NCI-H1930 (cell line): ENCODE measurements at places on chromosomes 3 and 15.

DNA sequence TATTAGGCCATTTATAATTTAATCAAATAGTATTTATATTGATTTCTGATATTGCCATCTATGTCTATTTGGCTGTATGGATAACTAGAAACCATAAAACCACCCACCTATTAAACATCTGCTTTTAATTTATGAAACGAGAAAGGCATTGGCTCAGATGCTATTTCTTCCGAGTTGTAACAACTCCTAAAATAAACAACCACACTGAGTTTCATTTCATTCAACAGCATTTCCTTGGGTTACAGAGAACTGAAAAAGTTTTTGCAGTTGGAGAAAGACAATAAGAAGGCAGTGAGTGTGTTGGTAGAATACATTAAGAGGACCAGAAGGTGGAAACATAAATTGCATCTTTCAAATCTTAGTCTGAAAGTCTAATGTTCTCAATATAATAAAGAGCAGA, 79.1 kb downstream of the AQR start:
- no peak for DNase-seq

DNA sequence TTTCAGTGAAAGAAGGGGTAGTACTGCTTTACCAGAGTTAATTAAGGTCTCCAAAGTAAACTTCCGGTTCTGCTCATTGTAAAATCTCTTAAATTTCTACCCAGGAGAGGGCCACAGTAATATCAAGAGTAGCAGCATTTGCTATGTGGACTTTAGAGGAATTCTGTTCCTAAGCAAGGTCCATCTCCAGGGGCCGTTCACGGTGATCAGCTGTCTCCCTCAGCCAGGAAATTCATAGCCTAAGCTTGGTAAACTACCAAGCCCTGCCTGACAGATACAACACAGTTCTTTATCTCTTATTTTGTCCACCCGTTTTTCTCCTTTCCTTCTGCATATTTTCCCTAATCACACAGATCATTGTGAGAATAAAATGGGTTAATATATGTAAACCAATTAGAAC, 2.3 kb downstream of the DUT start:
- no peak for DNase-seq

GRCh38 chr3:134471521-134472193, 14.1 kb downstream of the ANAPC13 start:
- DNase-seq: no peak

DNA sequence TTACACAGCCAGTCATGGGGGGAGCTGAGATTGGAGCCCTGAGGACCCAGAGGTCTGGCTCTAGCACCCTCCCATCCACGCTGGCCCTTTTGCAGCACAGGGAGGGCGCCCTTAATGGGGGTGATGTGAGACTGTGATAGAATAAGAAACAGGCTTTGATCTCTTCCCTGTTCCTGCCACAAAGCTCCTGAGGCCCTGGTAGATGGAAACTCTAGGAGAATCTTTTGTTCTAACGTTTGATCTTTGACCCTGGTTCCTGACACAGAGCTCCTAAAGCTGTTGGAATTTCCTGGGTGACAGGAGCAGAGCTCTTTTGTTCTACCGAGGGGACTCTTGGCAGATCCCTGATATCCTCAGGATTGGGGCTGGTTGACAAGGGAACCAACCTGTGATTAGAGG, 1.2 kb upstream of the UROC1 start:
- DNase-seq: no peak

DNA sequence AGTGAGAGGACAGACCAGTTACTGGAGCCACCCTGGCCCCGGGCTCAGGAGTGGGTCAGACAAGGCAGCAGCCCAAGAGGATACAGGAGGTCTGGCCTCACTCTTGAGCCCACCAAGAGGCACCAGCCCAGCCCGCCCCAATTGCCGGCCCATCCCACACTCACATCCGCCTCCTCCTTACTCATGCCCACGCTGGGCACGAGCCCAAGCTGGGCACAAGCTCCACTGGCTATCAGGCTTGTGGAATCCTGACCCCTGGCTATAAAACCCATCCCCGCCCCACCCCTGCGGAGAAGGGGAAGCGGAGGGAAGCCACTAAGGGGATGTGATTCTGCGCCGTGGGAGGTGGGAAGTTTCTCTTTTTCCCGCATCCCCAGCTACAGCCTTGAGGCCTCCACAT, 25.9 kb downstream of the ADCY5 start:
- DNase-seq: no peak

GRCh38 chr15:67510597-67511190, 10.2 kb upstream of the C15orf61 start:
- no peak for DNase-seq

DNA sequence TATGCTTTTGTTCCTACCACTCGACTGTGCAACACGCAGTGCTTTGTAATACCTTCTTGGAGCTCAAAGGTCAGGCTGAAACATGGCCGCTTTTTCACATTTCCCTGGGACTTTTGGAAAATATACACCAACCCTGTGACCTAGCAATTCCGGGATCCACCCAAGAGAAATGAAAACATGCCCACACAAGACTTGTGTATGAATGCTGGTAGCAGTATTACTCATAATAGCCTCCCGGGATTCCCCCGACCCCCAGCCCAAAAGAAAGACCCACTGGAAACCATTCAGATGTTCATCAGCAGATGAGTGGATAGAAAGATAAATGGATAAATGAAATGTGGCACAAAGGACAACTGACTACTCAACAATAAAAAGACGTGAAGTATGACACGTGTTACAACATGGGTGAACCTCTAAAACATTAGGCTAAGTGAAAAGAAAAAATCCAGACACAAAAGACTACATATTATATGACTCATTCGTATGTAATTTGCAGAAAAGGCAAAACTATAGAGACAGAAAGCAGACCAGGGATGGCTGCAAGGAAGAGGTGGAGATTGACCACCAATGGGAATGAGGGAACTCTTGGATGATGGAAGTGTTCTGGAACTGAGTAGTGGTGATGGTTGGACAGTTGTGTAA, 104.1 kb downstream of the PGPEP1L start:
- DNase-seq: no peak

- no peak for DNase-seq
Measured at GRCh38 chr3:155079746-155080487, at the start of gene MME. TSS of gene MME (plus strand) at chr3:155080319. CDS start at chr3:155084168, 3,849 bp downstream.

DNA sequence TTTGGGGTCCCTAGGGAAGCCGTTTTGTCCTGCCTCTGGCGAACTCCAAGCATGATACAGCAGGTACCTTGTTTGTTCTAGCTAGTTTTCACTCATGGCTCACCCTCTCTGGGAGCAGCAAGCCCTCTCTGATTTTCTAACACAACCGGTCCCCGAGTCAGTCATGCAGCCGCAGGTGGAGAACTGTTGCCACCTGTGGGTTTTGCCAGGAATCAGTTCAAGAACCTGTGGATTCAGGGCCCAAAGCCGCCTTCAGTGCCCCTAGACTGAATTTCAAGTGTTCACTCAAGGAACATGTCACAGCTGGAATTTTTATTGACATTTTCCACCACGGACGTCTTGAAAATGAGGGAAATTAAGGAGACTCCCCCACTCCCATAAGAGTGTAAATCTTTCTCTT, 13.3 kb upstream of the LRRK1 start:
- DNase-seq: no peak
